H9 (cell line): ENCODE measurements at places on chromosomes 2 and 18.

GRCh38 chr18:55105873-55106272 lies 146.6 kb upstream of the CCDC68 start:
- DNase-seq, result no peak

DNA sequence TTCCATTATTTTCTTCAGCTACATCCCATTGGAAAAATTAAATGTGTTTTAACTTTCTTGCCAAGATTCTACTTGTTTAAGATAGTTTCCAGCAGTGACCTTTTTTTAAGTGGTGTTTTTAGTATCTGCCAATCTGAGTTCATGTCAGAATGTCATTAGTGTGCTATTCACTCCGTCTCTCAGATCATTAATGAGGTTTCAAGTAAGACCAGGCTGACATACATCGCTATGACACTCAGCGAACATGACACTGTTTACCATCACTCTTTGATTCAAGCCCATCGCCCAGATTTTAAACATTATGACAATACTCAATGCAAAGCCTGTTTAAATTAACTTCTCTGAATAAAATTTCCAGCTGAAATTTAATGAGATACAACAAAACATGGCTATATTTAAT lies 272.0 kb upstream of the KYNU start:
- no peak for DNase-seq

- DNase-seq, result no peak
Measured at GRCh38 chr18:56443166-56443907, 195.1 kb downstream of the TXNL1 start.

GRCh38 chr18:693466-694187 lies 18.8 kb downstream of the ENOSF1 start:
- DNase-seq, result no peak

DNA sequence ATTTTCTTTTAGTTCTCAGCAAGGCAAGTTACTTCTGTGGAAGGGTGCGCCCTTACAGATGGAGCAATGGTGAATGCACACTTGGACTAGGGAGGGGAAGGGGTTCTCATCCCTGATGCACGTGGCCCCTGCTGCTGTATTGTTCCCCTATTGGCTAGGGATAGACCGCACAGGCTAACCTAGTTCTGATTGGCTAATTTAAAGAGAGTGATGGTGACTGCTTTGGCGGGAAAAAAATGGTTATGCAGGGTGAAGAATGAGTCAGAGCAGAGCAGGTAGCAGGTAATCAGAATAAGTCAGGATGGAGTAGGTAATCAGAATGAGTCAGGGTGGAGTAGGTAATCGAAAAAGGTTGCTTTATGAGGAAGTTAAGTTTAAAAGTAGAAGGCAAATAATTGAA lies 171.5 kb downstream of the MTCL1 start:
- DNase-seq, result no peak
